GM12878 (cell line): ENCODE measurements at places on chromosomes 6 and 20. TPM values are rescaled to one million over a fixed set of nuclear protein-coding genes. Genes with fewer than 3 reads are reported as not detected.

DNA sequence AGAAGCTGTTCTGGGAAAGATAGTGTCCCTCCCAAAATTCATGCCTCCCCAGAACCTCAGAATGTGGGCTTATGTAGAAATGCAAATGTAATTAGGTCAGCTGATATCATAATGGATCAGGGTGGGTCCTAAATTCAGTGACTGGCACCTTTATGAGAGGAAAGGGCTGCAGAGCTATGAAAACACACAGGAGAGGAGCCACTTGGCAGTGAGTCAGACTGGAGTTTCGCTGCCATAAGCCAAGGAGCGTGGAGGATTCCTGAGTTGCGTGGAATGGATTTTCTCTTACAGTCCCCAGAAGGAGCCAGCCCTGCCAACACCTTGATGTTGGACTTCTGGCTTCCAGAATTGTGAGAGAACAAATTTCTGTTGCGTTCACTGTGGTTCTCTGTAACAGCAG, 249.8 kb upstream of the PMEPA1 start:
- DNase-seq, result no peak
- no peaks in the 10 kb centered on the region for H3K36me3 ChIP-seq
- H3K4me1 ChIP-seq, result no peaks in the 10 kb centered on the region
- H3K27me3 ChIP-seq, result no peaks in the 10 kb centered on the region; the same call in 1 of the 2 replicates

DNA sequence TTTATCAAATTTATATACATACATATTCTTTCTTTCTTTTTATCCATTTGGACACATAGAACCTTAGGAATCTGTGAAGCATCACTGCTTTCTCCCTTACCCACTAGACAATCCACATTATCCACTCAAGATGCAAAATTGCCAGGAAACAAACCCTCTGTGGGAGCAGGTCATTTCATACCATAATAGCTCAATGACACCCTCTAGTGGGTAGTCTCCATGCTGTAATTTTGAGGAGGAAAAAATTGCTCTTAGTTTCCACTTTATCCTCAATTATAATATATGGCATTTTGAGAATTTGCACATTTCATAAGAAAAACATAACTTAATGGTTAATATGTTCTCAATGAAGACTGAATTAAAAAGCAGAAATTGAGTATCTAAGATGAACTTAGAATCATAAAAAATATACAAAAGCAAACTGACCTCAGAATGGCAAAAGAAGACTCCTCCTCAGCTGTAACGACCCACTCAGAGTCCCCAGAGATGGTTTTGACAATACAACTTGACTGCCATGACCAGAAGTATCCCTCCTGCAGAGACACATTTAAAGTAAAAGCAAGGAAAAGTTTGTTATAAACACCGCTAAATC, 164.1 kb downstream of the FRK start:
- H3K27ac ChIP-seq, result no peak overlapping the region
- no peak overlapping the region for H3K4me3 ChIP-seq
- no peaks in the 10 kb centered on the region for H3K27me3 ChIP-seq
- no peak for DNase-seq
- H3K36me3 ChIP-seq, result no peaks in the 10 kb centered on the region

The VNN1 gene
- not detected in 2 replicates for total RNA-seq

The RIPPLY2 gene
- total RNA-seq, result 0.77 TPM in 1 of 2 replicates, not detected in the other

The MC3R gene
- not detected in 2 replicates for total RNA-seq

The TRIM40 gene
- total RNA-seq, result not detected in 2 replicates

DNA sequence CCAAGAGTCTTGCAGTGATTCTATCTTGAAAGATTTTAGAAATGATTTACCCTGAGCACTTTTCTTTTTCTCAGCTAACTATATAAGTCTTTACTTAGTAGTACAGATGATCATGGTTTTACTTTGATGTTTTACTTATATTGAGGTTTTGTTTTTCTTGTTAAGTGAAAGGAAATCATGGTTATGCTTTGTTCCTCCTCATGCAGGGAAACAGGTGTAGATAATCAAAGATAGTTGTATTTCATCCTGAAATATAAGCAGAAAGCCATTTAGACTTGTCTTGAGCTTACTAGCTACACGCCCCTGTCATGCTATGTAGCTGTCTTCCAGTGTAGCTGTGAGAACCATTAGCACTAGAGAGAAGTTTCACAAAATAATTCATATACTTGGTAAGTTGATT, 113.9 kb downstream of the HIVEP1 start:
- no peak overlapping the region for H3K27ac ChIP-seq
- H3K4me1 ChIP-seq, result no peaks in the 10 kb centered on the region
- H3K36me3 ChIP-seq, result peaks cover 42% of the 10 kb centered on the region
- no peaks in the 10 kb centered on the region for H3K27me3 ChIP-seq
- H3K4me3 ChIP-seq, result no peak overlapping the region
- no peak for DNase-seq

GRCh38 chr20:32898729-32899128, 40.0 kb downstream of the EFCAB8 start:
- H3K27me3 ChIP-seq, result no peaks in the 10 kb centered on the region
- no peaks in the 10 kb centered on the region for H3K4me1 ChIP-seq
- H3K36me3 ChIP-seq, result no peaks in the 10 kb centered on the region

- DNase-seq, result no peak
- no peaks in the 10 kb centered on the region for H3K27me3 ChIP-seq
- H3K27ac ChIP-seq, result no peak overlapping the region
- no peaks in the 10 kb centered on the region for H3K36me3 ChIP-seq
- H3K4me3 ChIP-seq, result no peak overlapping the region
Observed at GRCh38 chr6:71250099-71250602, 38.5 kb upstream of the OGFRL1 start.

- H3K36me3 ChIP-seq, result no peaks in the 10 kb centered on the region
- H3K4me3 ChIP-seq, result no peak overlapping the region
- no peaks in the 10 kb centered on the region for H3K4me1 ChIP-seq
- no peaks in the 10 kb centered on the region for H3K27me3 ChIP-seq
- no peak for DNase-seq
Observed at GRCh38 chr6:117597755-117598154, 4.6 kb downstream of the GOPC start.

The NKAIN2 gene
- total RNA-seq, result not detected in 2 replicates

GRCh38 chr20:59006167-59006863, 739 bp downstream of the CTSZ start:
- peaks cover 35% of the 10 kb centered on the region for H3K4me1 ChIP-seq
- peak overlapping the region; percentile 92 for H3K4me3 ChIP-seq

DNA sequence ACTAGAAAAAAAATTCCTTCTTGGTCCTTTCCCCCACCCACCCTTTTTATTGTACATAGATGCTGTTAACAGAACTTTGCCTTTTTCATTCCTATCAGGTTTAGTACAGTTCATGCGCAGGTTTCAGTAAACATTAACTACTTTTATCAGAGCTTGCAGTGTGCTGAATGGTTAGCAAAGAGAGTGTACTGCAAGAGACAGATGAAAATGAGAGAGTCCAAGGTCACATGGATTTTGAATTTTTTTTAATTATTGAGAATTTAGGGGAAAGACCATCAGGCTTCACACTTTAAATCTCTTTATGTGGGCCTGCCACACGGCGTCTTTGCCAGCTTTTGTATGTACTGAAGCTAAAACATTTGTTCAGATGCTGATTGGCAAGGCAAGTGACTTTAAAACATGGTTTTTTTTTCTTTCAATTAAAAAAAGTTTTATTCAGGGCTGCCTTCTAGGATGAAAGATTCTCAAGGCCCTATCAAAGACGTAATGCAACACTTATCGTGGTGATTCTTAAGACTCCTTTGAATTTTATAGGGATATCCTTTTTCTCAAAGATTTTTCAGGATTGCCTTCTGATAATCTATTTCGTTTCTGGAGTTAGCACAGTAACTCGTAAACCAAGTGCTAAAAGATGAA, 32.2 kb downstream of the RREB1 start:
- DNase-seq, result no peak
- H3K4me1 ChIP-seq, result peaks cover 85% of the 10 kb centered on the region
- peak overlapping the region; percentile 81 for H3K4me3 ChIP-seq
- peaks cover 2% of the 10 kb centered on the region for H3K36me3 ChIP-seq
- H3K27me3 ChIP-seq, result no peaks in the 10 kb centered on the region
- H3K27ac ChIP-seq, result peak overlapping the region; percentile 87

The SYNDIG1 gene
- not detected in 2 replicates for total RNA-seq

DNA sequence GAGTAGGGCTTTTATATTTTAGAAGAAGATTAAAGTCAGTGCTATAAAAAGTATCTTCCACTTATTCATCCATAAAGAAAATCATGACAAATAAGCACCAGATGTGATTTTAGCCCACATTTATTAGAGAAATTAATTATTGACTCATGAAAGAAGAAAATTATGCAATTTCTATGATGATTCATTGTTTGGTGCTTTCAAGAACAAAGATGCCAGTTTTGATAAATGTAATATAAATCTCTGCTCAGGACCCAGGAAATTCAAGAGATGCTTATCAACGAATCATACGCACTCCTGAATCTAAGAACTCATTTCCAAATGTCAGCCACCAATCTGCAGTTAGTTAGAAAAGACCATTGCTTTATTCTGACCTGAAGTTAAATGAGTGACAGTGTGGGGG, 211.4 kb downstream of the ARHGAP18 start:
- H3K27ac ChIP-seq, result no peak overlapping the region
- H3K36me3 ChIP-seq, result no peaks in the 10 kb centered on the region
- DNase-seq, result no peak
- peaks cover 6% of the 10 kb centered on the region for H3K4me1 ChIP-seq
- no peaks in the 10 kb centered on the region for H3K27me3 ChIP-seq

- no peaks in the 10 kb centered on the region for H3K36me3 ChIP-seq
- H3K4me1 ChIP-seq, result no peaks in the 10 kb centered on the region
- no peak overlapping the region for H3K4me3 ChIP-seq
- H3K27ac ChIP-seq, result no peak overlapping the region
- no peak for DNase-seq
Observed at GRCh38 chr20:53017206-53017605, 45.0 kb downstream of the TSHZ2 start.

- H3K4me1 ChIP-seq, result no peaks in the 10 kb centered on the region
- no peak overlapping the region for H3K27ac ChIP-seq
- H3K36me3 ChIP-seq, result no peaks in the 10 kb centered on the region
- DNase-seq, result no peak
Observed at GRCh38 chr20:62059401-62059800, 6.3 kb downstream of the TAF4 start.

The CALHM4 gene
- not detected in 2 replicates for total RNA-seq

GRCh38 chr6:52746213-52746612, 17.1 kb downstream of the GSTA2 start:
- no peak overlapping the region for H3K4me3 ChIP-seq
- no peak for DNase-seq
- no peaks in the 10 kb centered on the region for H3K27me3 ChIP-seq
- H3K36me3 ChIP-seq, result no peaks in the 10 kb centered on the region

DNA sequence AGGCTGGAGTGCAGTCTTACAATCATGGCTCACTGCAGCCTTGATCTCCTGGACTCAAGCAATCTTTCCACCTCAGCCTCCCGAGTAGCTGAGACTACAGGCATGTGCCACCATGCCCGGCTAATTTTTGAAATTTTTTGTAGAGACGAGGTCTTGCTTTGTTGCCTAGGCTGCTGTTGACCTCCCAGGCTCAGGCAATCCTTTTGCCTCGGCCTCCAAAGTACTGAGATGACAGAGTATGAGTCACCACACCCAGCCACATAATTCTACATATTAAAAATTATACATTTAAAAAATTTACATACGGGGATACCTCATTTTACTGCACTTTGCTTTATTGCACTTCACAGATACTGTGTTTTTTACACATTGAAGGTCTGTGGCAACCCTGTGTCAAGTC, 115.1 kb downstream of the MAN1A1 start:
- no peaks in the 10 kb centered on the region for H3K36me3 ChIP-seq
- H3K27me3 ChIP-seq, result no peaks in the 10 kb centered on the region
- no peaks in the 10 kb centered on the region for H3K4me1 ChIP-seq
- no peak overlapping the region for H3K27ac ChIP-seq
- H3K4me3 ChIP-seq, result no peak overlapping the region

DNA sequence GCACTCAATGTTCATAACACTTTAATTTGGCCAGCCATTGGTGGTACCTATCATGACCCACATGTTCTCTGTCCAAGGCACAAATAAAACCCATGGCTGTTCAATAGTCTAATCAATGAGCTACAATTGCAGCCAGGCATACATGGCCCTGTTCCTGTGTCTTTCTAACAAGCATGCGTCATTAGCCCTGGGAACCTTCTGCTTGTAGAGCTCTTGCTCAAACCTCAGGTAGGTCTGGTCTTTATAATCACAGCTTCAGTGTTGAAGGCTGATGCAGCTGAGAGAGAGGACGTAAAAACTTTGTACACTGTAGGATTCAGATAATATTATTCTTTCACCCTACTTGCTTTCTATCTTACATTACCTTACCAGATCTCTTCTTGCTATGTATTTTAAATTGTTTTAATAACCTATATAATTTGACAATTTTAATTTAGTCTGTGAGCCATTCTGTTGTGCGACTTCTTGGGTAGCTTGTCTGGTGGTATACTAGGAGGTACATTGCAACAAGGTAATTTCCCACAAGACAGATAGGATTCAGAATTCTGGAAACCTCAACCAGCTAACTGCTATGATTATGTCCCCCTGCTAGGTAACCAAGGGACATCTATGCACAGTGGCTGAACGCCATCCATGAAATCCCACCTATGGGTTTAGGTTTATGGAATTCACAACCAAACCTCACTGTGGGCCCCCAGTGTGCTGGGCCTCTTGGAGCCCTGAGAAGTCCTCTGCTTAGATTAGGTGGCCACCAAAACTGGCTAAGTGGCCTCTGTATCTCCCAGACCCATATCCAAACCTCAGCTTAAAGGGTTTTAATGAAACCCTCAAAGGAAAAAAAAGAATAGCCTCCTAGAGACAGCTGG, 55.4 kb upstream of the RIPOR2 start:
- no peak for DNase-seq
- peaks cover 6% of the 10 kb centered on the region for H3K4me1 ChIP-seq
- no peak overlapping the region for H3K27ac ChIP-seq
- no peak overlapping the region for H3K4me3 ChIP-seq
- H3K27me3 ChIP-seq, result no peaks in the 10 kb centered on the region
- no peaks in the 10 kb centered on the region for H3K36me3 ChIP-seq

The PAK5 gene
- not detected in 2 replicates for total RNA-seq

The CD93 gene
- total RNA-seq, result 2.5 and 2.6 TPM in 2 replicates

- H3K27ac ChIP-seq, result no peak overlapping the region
- no peak for DNase-seq
- H3K36me3 ChIP-seq, result no peaks in the 10 kb centered on the region
- H3K27me3 ChIP-seq, result no peaks in the 10 kb centered on the region
- H3K4me3 ChIP-seq, result no peak overlapping the region
Observed at GRCh38 chr6:168778201-168778600, 337.2 kb downstream of the SMOC2 start.

DNA sequence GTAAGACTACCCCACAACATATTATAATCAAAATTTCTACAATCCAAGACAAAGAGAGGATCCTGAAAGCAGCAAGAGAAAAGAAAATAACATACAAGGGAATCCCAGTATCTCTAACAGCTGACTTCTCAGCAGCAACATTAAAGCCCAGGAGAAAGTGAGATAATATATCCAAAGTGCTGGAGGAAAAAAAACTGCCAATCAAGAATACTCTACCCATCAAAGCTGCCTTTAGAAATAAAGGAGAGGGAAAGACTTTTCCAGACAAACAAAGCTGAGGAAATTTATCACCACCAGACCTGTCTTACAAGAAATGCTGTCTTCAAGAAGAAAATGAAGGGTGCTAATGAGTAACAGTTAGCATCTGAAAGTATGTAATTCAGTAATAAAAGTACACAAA, 43.3 kb upstream of the IRAK1BP1 start:
- no peaks in the 10 kb centered on the region for H3K27me3 ChIP-seq
- no peak overlapping the region for H3K4me3 ChIP-seq
